Natural killer cell (primary cell): ENCODE measurements at places on chromosomes 1 and 21. TPM values are rescaled to one million over a fixed set of nuclear protein-coding genes. Genes with fewer than 3 reads are reported as not detected.

- peaks cover 14% of the 10 kb centered on the region for H3K4me1 ChIP-seq
- H3K36me3 ChIP-seq = no peaks in the 10 kb centered on the region
- DNase-seq = no peak
- no peak overlapping the region for H3K4me3 ChIP-seq
- H3K27ac ChIP-seq = no peak overlapping the region
These were observed 17.0 kb upstream of the BLACAT1 start for GRCh38 chr1:205472737-205473441.

Gene SLC1A7
- total RNA-seq = 20.5 TPM

- H3K27me3 ChIP-seq = peaks cover 2% of the 10 kb centered on the region
- H3K4me1 ChIP-seq = no peaks in the 10 kb centered on the region
- no peak overlapping the region for H3K27ac ChIP-seq
- H3K36me3 ChIP-seq = no peaks in the 10 kb centered on the region
- H3K4me3 ChIP-seq = no peak overlapping the region
- DNase-seq = no peak
These were observed 49.6 kb upstream of the KRTAP19-8 start for GRCh38 chr21:31087639-31088473.

DNA sequence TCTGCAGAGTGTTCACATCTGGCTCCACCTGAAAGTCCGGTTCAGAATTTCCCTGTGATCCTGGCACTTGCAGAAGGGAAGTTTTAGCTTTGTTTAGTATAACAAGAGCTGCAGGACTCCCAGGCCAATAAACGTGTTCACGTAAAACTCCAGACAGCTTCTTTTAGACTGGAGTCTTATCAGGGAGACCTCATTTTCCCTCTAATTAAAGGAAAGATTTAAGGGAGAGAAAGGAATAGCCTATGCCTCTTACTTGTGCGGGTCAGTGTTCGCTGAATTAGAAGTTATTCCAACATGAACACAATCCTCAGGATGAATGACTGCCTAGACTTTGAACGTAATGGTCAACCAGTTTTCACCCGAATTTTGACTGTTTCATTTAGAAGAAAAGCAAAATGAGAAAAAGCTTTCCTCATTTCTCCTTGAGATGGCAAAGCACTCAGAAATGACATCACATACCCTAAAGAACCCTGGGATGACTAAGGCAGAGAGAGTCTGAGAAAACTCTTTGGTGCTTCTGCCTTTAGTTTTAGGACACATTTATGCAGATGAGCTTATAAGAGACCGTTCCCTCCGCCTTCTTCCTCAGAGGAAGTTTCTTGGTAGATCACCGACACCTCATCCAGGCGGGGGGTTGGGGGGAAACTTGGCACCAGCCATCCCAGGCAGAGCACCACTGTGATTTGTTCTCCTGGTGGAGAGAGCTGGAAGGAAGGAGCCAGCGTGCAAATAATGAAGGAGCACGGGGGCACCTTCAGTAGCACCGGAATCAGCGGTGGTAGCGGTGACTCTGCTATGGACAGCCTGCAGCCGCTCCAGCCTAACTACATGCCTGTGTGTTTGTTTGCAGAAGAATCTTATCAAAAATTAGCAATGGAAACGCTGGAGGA is 202.1 kb upstream of the SGIP1 start:
- H3K36me3 ChIP-seq = no peaks in the 10 kb centered on the region
- peaks cover 35% of the 10 kb centered on the region for H3K4me1 ChIP-seq
- peak; percentile 68 for DNase-seq
- peak overlapping the region; percentile 62 for H3K4me3 ChIP-seq
- peak overlapping the region; percentile 97 for H3K27ac ChIP-seq

- no peak overlapping the region for H3K4me3 ChIP-seq
- no peaks in the 10 kb centered on the region for H3K27me3 ChIP-seq
- DNase-seq = peak; percentile 71
These were observed 4.8 kb downstream of the RAP1A start for GRCh38 chr1:111624382-111624781.

Gene UMODL1
- 0.28 TPM for total RNA-seq

Gene PADI2
- total RNA-seq = 2.5 TPM

Gene NTPCR
- 17.4 TPM for total RNA-seq

GRCh38 chr21:33078907-33079582 is 9.1 kb downstream of the OLIG1 start:
- H3K4me3 ChIP-seq = no peak overlapping the region
- H3K36me3 ChIP-seq = no peaks in the 10 kb centered on the region
- H3K27me3 ChIP-seq = peaks cover 5% of the 10 kb centered on the region
- H3K27ac ChIP-seq = no peak overlapping the region
- DNase-seq = peak; percentile 33

GRCh38 chr1:44784094-44785028 is 3.6 kb downstream of the BEST4 start:
- H3K4me1 ChIP-seq = peaks cover 31% of the 10 kb centered on the region
- H3K4me3 ChIP-seq = peak overlapping the region; percentile 39
- peaks cover 6% of the 10 kb centered on the region for H3K36me3 ChIP-seq
- peak overlapping the region; percentile 68 for H3K27ac ChIP-seq

Gene IGFN1
- total RNA-seq = not detected

- no peak overlapping the region for H3K4me3 ChIP-seq
- DNase-seq = no peak
- no peaks in the 10 kb centered on the region for H3K36me3 ChIP-seq
These were observed 34.7 kb upstream of the SCCPDH start for GRCh38 chr1:246689409-246690008.

- peak overlapping the region; percentile 76 for H3K27ac ChIP-seq
- peaks cover 17% of the 10 kb centered on the region for H3K4me1 ChIP-seq
- peak overlapping the region; percentile 2 for H3K4me3 ChIP-seq
- H3K27me3 ChIP-seq = no peaks in the 10 kb centered on the region
These were observed 29.6 kb upstream of the C1orf105 start for GRCh38 chr1:172390683-172391551.

GRCh38 chr1:109904105-109904817 is 6.4 kb upstream of the CSF1 start:
- no peak overlapping the region for H3K4me3 ChIP-seq
- H3K36me3 ChIP-seq = no peaks in the 10 kb centered on the region
- peaks cover 17% of the 10 kb centered on the region for H3K4me1 ChIP-seq
- no peak for DNase-seq
- no peak overlapping the region for H3K27ac ChIP-seq

Gene CD1D
- 0.52 TPM for total RNA-seq

DNA sequence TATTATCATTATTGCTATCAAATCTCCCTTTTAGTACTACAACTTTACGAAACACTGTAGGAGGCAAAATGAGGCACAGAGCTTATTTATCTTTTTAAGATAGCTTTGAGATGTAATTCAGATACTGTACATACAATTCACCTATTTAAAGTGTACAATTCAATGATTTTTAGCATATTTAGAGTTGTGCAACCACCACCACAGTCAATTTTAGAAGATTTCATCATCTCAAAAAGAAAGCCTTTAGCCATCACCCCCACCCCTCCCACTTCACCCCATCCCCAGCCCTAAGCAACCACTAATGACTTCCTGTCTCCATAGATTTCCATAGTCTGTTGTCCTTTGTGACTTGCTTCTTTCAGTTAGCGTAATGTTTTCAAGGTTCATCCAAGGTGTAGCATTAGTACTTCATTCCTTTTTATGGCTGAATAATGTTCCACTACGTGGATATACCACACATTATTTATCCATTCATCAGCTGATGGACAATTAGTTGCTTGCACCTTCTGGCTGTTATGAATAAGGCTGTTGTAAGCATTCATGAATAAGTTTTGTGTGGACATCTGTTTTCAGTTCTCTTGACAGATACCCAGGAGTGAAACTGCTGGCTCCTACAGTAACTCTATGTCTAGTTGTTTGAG is 9.4 kb upstream of the CAPN9 start:
- H3K4me3 ChIP-seq = no peak overlapping the region
- H3K27me3 ChIP-seq = no peaks in the 10 kb centered on the region
- H3K36me3 ChIP-seq = no peaks in the 10 kb centered on the region
- H3K4me1 ChIP-seq = no peaks in the 10 kb centered on the region
- no peak for DNase-seq

- peaks cover 22% of the 10 kb centered on the region for H3K36me3 ChIP-seq
- no peaks in the 10 kb centered on the region for H3K4me1 ChIP-seq
- no peak for DNase-seq
- H3K4me3 ChIP-seq = no peak overlapping the region
These were observed 54.7 kb upstream of the MPC2 start for GRCh38 chr1:167991546-167991945.

Gene RAD54L
- total RNA-seq = 1.8 TPM

- H3K4me1 ChIP-seq = peaks cover 14% of the 10 kb centered on the region
- no peak overlapping the region for H3K27ac ChIP-seq
- no peak overlapping the region for H3K4me3 ChIP-seq
- no peaks in the 10 kb centered on the region for H3K27me3 ChIP-seq
These were observed 1.3 kb downstream of the ST6GALNAC3 start for GRCh38 chr1:76075877-76076276.

Gene RGS1
- total RNA-seq = 306 TPM

- no peak for DNase-seq
- H3K36me3 ChIP-seq = no peaks in the 10 kb centered on the region
- no peaks in the 10 kb centered on the region for H3K27me3 ChIP-seq
- H3K27ac ChIP-seq = no peak overlapping the region
- H3K4me3 ChIP-seq = no peak overlapping the region
These were observed 48.8 kb downstream of the PPP1R12B start for GRCh38 chr1:202397256-202397655.

DNA sequence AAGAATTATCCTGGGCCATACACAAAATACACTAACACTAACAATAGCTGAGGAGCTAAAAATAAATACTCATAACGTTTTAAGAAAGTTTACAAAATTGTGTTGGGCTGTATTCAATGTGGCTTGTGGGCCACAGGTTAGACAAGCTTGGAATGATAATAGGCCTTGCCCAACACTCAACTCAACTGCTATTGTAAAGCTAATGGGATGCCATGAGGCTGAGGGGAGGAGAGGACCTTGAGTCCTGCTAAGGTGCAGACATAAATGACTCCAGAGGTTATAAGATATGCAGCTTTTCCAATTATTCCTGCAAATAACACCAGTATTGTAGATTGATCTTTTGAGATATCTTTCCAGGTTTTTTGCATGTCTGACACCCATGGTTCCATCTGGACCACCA is 97.0 kb downstream of the FCRL5 start:
- no peaks in the 10 kb centered on the region for H3K36me3 ChIP-seq
- H3K27ac ChIP-seq = no peak overlapping the region
- H3K4me3 ChIP-seq = no peak overlapping the region
- no peaks in the 10 kb centered on the region for H3K4me1 ChIP-seq
